ENCODE measurements at places on chromosomes 2 and 18.

GRCh38 chr2:68189991-68190784 lies 32.5 kb downstream of the PNO1 start:
- DNase-seq = no peak

GRCh38 chr2:117703858-117704257 lies 110.6 kb upstream of the DDX18 start:
- no peak for DNase-seq

GRCh38 chr2:27249159-27249890 lies 13.5 kb downstream of the SLC30A3 start:
- no peak for DNase-seq

GRCh38 chr18:12327510-12328178 lies 19.6 kb downstream of the TUBB6 start:
- peak; percentile 67 for DNase-seq

DNA sequence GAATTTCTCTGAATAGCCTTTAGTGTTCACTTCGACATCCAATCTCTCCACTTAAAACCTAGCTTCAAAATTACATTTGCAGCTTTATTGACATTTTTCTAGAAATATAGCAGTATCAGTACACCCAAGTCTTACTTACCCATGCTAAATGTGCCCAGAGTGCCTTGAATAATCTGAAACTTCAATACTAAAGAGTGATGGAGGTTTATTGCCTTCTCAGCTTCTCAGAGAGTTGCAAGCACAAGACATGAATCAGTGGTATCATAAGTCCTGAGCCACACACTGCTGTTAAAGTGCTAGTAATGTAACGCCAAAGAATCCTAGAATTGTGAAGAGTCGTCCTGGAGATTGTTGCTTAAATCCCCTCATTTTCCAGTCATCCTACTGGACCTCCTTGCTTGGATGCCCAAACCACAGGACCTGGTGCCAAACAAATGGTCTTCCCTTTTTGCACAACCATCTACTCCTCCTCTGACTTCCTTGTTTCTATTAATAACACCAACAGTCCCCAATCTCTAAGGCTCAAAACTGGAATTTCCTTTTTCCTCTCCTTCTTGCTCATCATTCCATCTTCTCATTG lies 83.2 kb upstream of the SPATS2L start:
- DNase-seq = no peak
